ENCODE measurements at places on chromosomes 16 and 17.

DNA sequence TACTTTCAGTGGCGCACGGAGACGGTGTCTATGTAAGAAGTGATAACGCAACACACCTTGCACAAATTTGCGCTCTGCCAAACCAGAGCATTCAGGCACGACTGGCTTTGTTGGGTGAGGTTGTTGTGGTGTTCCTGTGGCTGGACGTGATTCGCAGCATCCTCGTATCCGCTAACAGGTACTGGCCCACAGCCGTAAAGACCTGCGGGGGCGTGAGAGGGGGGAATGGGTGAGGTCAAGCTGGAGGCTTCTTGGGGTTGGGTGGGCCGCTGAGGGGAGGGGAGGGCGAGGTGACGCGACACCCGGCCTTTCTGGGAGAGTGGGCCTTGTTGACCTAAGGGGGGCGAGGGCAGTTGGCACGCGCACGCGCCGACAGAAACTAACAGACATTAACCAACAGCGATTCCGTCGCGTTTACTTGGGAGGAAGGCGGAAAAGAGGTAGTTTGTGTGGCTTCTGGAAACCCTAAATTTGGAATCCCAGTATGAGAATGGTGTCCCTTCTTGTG lies 510.9 kb downstream of the KCNJ18 start:
- DNase-seq = no peak

DNA sequence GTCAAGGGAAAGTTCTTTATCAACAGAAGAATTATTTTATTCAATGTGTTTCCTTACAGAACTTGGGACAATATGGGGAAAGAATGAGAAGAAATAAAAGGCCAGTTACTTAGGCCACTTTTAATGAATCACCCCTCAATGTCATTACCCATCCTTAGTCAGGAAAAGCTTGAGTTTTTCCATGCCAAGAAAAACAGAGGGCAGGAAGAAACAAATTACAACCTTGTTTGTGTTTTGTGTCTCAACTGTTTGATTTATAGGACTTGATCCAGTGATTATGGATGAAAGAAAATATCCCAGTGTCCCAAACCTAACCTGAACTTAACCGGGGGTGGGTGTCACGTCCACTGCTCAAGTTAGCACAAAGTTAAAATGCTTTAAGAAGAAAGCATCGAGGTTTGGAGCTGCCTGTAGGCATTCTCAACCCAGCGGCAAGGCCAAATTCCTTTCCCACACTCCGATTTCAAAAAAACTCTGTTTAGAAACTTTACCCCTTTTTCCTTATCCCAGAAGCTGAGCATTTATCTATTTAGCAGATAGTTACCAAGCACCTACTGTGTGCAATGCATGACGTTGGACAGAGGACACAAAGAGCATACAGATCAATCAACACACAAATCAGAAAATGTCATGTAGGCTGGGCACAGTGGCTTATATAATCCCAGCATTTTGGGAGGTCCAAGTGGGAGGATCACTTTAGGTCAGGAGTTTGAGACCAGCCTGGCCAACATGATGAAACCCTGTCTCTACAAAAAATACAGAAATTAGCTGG lies 14.0 kb upstream of the CYB5B start:
- DNase-seq = peak; percentile 83

DNA sequence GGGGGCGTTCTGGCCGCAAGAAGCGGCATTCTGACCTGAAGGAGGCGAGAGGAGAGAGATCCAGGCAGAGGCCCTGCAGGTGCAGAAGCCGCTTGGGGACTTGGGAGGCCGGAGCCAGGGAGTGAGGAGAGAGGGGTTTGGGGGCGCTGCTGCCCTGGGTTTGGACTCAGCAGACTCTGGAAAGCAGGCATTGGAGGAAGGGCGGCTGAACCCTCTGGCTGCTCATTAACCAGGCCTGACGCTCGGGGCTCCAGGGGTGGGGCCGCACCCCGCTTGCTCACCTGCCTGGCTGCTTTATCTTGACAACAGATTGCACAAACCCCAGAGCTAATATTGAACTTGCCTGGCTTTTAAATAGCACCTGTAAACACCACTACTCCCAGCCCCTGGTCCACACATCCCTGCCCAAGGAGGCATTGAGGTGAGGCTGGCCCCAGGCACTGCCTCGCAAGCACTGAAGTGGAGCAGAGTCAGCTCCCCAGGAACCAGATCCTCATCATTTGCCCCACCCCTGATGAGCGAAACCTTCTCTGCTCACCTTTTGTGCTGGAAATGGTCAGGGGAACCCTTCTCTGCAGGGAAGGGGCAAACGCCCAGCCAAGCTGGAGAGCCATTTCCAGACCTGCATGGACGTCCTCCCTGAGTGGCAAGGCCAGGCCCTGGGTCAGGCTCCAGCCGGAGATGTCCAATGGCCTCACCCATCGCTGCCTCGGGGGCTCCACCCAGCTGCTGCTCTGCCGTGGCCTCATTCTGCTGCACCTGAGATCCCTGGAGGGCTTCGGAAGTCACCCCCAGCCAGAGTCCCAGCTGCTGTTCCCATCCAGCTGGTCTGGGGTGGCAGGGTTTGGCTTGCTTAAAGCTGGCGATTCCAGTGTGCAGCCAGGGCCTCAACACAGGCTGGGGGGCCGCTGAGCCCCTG lies 190.2 kb upstream of the GSE1 start:
- DNase-seq = no peak

- no peak for DNase-seq
Observed at GRCh38 chr17:41967141-41967920, 736 bp downstream of the CNP start.

- peak; percentile 50 for DNase-seq
Observed at GRCh38 chr16:12729448-12729847, 74.2 kb downstream of the CPPED1 start.

GRCh38 chr16:27152801-27153200 lies 50.5 kb upstream of the KDM8 start:
- DNase-seq = no peak

DNA sequence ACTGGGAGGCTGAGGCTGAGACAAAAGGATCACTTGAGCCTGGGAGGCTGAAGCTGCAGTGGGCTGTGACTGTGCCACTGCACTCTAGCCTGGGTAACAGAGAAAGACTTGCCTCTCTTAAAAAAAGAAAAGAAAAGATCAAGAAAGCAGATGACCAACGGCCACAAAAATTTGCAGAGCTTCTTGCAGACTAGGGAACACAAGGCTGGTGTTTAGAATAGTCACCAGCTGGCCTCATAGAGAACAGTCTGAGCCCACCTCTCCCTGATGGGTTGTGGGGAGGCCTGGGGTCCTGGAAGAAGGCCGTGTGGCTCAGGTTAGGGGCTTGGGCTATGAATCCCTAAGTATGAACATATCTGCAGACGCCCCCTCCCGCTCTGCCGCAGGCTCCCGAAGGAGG lies 73.7 kb upstream of the MED9 start:
- DNase-seq = no peak

DNA sequence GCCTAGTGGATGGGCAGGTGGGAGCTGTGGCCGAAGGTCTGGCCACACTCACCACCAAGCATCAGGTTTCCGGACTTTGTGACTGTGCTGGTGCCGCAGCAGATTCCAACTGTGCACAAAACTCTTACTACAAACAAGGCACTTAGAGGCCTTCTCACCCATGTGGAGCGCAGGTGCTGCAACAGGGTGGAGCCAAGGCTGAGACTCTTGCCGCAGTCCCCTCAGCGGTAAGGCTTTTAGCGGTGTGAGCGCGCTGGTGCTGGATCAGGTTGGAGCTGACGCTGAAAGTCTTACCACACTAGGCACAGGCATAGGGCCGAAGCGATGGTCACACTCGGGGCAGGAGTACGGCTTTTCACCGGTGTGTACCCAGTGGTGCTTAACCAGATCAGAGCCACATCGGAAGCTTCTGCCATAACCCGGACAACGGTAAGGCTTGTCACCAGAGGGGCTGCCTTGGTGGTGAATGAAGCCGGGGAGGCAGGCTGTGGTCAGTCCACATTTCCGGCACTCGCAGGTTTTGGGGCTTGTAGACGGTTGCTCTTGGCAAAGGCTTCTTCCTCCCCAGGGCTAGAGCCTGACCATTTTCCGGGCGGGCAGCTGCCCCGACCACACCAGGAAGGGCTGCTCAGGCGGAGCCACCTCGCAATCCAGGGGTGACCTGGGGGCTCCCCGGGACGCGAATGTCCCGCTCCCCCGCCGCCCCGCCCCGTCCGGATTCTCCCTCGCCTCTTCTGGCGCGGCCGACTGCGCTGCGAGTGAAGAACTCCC lies 1.0 kb upstream of the ARMC5 start:
- peak; percentile 46 for DNase-seq

DNA sequence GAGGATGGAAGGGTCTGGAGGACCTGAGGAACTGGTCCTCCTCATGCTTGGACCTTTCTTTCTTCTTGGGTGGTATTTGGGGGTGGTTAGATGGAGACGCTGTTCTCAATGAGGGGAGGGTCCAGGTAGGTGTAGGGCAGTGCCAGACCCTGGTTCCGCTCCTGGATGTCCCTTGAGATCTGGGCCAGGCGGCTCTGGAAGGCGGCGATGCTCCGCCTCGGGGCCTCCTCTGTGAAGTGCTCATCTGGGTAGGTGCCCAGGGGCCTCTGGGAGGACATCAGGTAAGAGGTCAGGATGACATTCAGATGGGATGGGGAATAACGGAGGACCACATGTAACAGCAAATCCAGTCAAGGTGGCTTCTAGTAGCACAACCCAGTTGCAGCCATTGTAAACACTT lies 9.0 kb upstream of the ALOX12B start:
- no peak for DNase-seq

DNA sequence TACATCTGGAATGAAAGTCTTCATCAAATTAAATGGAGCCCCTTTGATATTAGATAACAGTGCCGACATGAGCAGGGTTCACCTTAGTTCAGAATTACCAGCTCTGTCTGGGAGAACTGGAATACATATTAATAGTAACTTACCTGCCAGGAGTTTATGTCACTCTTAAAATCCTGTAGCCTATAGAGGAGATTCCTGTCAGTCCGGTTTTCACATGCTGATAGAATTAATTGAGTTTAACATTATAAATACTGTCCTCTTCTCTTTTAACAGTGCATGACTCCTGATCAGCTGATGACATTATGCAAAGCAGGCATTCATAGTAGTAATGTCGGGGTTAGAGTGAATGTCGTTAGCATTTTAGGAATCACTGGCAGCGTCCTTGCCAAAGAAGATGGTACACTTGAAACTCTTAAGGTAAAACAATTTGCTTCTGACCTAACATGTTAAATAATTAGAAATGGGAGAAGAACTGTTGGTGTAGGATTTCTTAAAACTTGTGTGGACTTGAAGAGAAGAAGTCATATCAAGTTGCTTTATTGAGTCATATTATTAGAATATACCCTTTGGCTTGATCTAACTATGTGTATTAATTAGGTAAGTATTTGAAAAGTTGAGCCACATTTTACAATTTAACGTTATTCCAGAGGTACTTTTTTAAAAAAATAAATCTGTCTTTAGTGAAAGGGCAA lies 34.3 kb downstream of the HEATR3 start:
- DNase-seq = no peak

DNA sequence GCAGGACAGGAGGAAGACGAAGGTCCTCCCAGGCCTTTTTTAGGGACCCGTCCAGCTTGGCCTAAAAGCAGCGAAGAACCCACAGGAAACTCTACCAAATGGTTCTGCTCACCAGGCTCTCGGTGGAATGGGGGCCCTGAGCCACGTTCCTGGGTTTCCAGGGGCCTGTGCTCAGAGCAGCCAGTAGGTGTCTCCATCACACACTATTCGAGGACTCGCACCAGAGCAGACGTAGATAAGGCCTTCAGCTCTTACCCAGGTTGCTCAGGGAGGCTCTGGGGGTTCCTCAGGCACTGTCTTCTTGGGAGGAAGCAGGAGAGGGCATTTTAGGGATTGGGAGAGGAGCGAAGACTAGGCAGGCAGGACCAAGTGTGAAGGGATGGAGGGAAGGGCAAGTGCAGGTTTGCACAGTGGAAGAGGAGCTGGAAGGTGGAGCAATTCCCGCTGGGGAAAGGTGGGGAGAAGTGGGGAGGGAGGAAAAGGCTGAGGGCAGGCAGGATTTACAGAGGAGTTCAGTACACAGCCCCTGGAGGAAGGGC lies 157.1 kb downstream of the RGS9 start:
- DNase-seq = peak; percentile 80

DNA sequence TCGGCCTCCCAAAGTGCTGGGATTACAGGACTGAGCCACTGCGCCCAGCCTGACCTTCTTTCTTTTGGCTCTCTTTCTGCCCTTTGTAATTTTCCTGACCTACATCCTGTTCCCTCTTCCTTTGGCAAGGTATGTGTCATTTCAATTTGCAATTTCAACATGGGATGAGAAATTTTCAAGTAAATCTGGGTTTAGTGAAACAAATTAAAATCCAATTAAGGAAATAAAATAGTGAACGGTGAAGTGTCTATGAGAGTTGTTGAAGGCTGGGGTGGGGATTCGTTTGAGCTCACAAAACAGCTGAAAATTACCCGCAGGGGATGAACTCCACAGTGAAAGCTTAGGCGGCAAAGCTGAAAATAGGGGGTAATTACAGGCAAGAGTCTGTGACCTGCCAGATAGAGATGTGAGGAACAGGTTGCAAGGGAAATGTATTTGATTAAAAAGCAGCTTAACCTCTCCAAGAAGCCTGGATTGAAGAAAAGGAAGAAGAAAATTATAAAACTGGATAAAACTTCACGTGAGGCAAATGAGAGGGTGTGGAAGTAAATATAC lies 277.7 kb downstream of the UTP18 start:
- no peak for DNase-seq

GRCh38 chr17:4739122-4740024 lies at the start of the genes CXCL16 and ZMYND15:
Gene CXCL16, minus strand, starts transcription at chr17:4739928. Its CDS starts 589 bp downstream, at chr17:4739339.
Gene ZMYND15, plus strand, starts transcription at chr17:4739833. Its CDS starts 716 bp downstream, at chr17:4740549.
- DNase-seq = peak; percentile 20

DNA sequence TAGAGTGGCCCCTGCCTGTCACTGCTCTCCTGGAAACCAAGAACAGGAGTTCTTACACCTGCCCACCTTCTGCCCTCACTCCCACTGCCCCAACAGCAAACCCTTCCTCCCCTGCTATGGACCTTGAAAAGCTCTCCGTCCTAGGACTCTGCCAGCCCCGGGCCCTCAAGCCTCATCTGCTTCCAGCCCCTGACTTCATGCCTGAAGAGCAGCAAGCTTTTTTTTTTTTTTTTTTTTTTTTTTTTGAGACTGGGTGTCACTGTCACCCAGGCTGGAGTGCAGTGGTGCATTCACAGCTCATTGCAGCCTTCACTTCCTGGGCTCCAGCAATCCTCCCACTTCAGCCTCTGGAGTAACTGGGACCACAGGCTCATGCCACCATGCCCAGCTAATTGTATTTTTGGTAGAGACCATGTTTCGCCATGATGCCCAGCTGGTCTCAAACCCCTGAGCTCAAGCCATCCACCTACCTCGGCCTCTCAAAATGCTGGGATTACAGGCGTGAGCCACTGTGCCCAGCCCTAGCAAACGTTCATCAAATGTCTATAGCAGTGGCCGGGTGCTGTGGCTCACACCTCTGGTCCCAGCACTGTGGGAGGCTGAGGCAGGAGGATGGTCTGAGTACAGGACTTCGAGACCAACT lies 16.9 kb downstream of the CARHSP1 start:
- no peak for DNase-seq

GRCh38 chr17:10370016-10370608 lies 2.7 kb downstream of the MYH13 start:
- no peak for DNase-seq

- DNase-seq = no peak
Observed at GRCh38 chr17:44323359-44324091, 1.1 kb downstream of the SLC25A39 start.

GRCh38 chr17:2647957-2648356 lies 54.5 kb downstream of the PAFAH1B1 start:
- no peak for DNase-seq

GRCh38 chr17:42315402-42316156 lies 27.3 kb downstream of the STAT5A start:
- DNase-seq = no peak
